Left lung (tissue), 14 donors: ENCODE measurements at places on chromosomes 2 and 18. TPM values are rescaled to one million over a fixed set of nuclear protein-coding genes. Genes with fewer than 3 reads are reported as not detected.

The CNPPD1 gene
- 68.2 TPM for total RNA-seq

The UPP2 gene
- not detected for total RNA-seq

GRCh38 chr2:49286726-49287125, 132.4 kb upstream of the FSHR start:
- DNase-seq = no peak

- no peak for DNase-seq
These were observed 701.1 kb upstream of the ZEB2 start for GRCh38 chr2:145221032-145221431.

DNA sequence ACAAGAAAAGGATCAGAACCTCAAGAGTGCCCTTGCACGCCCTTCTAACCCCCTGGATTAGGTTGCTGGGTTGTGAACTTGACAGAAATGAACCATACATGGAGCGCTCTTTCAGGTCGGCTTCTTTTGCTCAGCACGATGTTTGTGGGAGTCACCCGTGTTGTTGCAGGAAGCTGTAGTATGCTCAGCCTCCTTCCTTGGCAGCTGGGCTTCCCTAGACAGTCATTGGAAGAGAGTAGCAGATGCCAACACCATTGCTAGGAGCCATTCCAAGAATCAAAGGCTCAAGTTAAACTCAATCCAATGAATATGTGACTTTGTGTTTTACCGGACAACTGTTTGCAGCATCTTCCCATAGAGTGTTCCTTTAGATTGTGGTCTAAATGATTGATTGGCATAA, 47.0 kb downstream of the RAB12 start:
- no peak for DNase-seq
